ENCODE measurements at places on chromosomes 7 and 10.

DNA sequence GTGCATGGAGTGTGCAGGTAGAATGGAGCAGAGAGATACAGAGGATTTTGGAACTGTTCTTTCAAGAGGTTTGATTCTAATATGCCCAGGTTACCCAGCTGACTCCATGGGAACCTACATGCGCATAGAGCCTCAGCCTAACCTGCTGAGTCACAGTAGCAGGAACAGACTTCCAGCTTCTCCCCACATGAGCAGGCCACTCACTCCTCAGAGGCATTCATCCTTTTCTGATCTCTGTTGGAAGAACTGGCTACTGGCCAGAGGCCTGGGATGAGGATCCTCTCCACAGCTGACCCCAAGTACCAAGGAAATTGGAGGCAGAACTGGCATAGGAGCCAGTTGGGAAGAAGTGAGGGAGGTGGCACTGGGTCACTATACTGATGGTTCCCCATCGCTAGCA, 17.9 kb upstream of the CCSER2 start:
- no peak for DNase-seq

DNA sequence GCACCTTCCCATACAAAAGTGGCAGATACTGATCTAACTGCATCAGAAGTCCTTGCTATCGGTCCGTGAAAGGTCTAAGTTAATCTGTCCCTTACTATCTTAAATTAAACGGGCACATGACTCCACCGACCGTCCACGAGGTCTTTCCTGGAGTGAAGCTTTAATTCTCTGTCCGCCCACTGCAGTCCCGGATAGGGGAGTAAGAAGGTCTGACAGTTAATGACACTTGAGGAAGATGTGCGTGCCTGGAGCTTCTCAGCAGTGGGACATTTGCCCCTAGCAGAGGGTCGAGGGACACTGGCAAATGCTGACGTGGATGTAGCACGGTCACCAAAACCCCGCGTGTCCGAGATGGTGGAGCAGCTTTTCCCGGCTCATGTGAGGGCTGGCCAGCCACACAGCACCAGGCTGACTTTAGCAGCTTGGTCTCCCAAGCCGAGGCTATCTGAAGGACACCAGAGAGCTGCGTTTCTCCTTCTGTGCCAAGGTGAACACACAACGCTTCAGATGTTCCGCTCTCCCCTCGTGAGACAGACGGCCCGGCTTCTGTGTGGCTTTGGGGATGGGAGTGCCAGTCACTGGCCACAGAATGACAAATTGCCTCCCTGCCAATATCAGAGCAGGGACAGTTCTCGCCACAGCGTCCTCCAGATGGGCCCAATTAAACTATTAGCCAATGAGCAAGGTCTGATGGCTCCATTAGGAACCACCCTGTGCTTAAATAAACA, 86.6 kb downstream of the ADARB2 start:
- DNase-seq = no peak

DNA sequence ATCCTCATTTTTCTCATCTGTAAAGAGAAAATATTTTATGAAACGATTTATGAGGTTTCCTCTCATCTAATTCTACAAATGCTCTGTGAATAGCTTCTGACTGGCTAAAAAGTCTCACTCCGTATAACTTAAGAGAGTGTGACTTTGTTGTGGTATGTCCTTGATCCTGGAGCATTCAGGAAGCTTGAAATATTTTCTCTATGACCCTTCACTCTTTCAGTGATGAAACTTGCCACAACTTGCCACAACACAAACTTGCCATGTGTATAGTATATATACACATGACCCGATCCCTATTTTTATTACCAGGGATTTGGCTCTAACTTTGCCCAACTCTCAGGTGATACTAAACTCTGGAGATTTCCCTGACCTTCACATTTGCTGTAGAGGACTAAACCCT, 74.1 kb downstream of the TES start:
- no peak for DNase-seq

DNA sequence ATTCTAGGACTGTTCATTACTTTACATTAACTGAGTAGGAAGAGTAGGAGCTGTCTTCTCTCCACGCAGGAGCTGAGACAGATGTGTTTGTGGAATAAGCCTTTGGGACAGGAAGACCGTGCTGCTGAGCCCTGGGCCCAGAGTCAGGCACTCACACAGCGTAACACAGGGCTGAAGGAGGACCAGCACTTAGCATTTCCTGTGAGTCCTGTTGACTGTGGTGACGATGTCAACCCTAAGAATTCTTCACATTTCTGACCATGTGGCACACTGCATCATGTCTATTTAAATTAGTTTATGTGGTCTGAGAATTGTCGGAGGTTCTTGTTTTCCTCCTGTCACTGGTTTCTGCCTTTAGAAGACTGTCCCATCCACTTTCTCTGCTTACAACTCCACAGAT, 117.2 kb downstream of the PIP4K2A start:
- no peak for DNase-seq

DNA sequence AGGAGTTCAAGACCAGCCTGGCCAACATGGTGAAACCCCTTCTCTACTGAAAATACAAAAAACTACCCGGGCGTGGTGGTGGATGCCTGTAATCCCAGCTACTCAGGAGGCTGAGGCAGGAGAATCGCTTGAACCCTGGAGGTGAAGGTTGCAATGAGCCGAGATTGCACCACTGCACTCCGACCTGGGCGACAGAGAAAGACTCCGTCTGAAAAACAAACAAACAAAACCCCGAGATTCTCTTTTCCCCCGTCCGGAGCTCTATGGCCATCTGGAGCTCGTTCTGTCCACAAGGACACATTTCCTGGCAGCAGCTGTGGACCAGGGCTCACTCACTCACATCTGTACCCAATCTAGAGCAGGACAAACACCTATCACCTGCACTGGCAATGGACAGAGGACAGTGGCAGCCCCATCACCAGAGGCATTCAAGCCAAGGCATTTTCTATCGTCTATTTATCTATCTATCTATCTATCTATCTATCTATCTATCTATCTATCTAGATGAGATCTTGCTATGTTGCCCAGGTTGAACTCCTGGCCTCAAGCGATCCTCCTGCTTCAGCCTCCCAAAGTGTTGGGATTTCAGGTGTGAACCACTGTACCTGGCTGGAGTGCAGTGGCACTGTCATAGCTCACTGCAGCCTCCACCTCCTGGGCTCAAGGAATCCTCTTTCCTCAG, 167.1 kb upstream of the TNRC18 start:
- no peak for DNase-seq

DNA sequence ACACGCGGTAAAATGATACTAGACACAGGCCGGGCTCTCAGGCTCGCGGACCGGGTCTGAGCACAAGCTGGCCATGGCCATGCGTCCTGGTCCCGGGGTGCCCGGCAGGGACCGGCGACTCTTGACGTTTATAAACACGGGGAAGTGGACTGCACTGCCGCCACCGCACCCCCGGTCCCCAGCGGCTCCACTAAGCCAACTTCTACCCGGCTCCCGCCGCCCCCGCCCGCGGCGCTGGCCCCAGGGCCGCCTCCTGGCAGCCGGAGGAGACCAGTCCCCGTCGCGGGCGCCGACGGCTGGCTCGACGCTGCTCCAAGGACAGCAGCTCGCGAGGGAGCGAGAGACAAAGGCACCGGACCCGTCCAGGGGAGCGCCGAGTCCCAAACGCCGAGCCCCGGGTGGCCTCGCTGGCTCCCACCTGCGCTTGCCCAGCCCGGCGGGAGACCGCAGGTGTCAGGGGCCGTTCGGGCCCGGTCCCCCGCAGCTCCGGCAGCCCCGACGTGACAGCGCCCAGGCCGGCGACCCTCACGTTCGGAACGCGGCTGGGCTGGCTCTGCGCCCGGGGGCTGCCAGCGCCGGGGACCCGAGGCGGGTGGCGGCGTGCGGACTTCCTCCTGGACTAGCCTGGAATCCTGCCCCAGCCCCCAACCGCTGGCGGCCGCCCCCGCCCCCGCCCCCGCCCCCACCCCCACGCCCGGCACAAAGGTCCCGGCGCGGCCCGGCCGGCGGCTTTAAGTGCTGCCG, 517 bp downstream of the ITGB1 start:
- DNase-seq = peak; percentile 19

DNA sequence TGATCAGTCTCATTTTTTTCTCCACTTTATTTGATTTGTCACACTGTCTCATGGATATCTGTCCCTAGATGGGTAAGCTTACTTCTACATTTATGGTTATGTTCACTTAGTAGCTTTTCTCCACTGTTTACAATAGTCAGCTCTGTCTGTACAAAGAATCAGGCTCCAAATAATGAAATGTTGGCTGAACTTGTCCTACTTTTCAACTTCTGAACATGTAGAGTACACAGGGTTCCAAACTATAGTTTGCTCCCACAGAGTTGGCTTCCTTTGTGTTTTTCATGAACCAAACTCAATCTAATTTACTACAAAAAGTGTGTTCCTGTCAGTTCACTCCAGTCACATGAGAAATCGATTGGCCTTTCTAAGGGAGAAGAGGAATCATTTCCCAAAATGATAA, 175.0 kb downstream of the CCDC71L start:
- DNase-seq = no peak

GRCh38 chr10:49319206-49319605, 20.2 kb downstream of the C10orf71 start:
- no peak for DNase-seq

DNA sequence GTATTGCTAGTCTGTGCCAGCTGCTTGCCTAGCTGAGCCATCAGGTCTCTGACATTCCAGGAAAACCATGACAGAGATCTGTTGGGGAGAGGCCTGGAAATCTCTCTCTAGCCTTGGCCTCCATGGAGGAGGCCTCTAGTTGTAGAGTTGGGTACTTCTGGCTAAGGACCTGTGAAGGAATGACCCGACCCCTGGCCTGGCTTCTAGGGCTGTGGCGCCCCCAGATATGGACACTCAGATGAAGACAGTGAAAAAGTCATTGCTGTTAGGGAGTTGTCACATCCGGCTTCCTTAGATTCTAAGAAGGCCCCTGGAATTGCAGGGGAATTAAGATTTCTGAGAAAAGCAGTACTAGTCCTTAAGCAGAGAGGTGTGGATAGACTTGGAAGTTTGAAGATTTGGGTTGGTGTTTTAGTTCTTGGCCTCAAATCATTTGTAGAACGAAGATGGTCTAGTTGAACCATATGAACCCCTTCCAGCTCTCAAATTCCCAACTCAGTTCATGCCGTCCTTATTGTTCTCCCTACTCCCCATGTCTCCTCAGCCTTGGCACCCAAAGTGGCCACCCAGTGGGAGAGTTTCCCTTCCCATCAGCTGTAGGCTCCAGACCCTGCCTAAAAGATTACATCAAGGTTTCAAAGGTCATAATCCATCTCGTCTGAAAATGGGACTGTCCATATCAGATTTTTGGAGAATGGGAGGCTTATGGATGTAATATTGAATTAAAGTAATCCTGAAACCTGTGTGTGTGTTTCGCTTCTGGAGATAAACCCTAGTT, 7.0 kb downstream of the HHEX start:
- no peak for DNase-seq

DNA sequence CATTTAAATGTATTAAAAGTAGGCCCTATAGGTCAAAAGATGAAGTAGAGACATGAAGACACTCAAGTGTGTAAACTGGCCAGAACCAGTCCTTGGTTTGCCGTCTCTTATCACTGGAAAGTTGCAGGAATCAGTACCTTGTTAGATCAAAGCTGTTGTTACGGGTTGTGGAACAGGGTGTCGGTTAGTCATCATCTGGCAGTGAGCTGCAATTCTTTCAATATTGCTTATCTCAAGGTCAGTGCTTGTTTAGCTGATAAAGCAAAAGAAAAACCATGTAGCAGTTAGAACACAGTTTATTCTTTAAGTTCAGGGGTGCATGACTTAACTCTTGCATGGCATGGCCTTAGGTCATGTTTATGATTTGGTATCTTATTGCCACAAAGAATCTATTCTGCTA, 10.0 kb upstream of the SLC13A1 start:
- no peak for DNase-seq

DNA sequence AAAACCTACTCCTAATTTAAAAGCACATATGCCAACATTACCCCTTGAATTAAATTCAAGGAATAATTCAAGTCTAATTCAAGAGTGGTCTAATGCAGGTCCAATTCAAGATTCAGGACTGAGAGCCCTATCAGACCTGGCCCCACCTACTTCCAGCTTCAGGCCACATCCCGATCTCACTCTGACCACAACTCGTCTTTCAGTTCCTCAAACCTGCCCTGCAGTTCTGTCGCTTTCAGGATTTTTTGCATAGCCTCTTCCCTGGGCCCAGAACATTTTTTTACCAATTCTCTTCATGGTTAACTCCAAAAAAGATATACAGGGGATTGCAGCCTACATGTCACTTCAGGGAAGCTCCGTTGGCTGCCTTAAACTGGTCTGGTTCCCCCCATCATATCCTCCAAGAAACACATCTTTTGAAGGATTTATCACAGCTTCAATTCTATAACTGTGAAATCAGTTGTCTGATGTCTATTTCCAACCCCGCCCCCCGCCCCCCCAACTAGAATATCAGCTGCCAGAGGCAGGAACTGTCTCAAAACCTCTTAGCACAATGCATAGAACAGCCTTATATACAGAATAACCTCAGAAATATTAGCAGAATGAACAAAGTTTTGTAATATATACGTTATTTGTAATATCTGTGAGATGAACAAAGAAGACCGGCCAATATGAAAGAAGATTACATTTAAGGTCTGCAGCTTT, 20.8 kb downstream of the CCDC6 start:
- DNase-seq = no peak

DNA sequence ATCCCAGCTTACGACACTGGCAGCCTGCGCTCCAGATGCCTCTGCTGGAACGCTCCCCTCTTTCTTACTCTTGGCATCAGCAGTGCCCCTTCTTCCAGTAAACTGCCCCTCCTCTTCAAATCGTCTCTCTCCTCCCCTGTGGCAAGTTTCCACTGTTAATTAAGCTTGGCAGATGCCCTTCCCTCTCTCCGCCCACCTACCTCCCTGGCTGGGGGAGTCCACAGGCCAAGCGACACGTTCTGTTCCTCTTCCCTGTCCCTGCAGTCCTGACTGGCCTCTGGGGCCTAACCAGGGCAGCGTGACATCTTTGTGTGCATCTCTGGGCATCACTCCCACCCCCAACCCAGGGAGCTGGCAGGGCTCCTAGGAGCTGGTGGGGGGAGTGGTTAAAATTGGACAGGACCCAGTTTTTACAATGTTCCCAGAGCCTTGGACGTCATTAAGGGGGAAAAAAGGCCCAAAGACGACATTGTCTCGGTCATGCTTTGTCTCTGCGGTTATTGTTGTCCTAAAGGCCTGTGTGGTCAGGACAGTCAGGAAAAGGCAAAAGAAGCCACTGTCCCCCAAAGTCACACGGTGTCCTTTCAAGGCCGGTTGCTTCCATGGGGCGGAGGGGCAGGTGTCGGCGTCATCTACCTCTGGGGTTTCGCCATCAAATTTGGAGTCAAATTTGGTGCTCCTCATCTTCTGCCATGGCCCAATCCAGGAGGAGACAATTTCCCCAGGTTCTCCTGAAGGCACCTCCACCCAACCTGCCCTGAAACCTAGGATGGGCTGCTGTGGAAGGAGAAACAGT, 54.2 kb downstream of the DLG5 start:
- no peak for DNase-seq

- no peak for DNase-seq
Observed at GRCh38 chr7:133723044-133723443, 404.1 kb upstream of the LRGUK start.

GRCh38 chr7:51026341-51026740, 243.6 kb upstream of the GRB10 start:
- no peak for DNase-seq

- no peak for DNase-seq
Observed at GRCh38 chr7:29278337-29279069, 83.9 kb downstream of the CHN2 start.

Measured in activated naive CD4-positive, alpha-beta T cell (primary cell).